ENCODE measurements at places on chromosomes 7 and 10.
A peak's percentile ranks its signal among the peaks of the same experiment; 100 is the strongest.

- DNase-seq: no peak
These were observed 1.5 kb downstream of the MKX start for GRCh38 chr10:27743877-27744801.

DNA sequence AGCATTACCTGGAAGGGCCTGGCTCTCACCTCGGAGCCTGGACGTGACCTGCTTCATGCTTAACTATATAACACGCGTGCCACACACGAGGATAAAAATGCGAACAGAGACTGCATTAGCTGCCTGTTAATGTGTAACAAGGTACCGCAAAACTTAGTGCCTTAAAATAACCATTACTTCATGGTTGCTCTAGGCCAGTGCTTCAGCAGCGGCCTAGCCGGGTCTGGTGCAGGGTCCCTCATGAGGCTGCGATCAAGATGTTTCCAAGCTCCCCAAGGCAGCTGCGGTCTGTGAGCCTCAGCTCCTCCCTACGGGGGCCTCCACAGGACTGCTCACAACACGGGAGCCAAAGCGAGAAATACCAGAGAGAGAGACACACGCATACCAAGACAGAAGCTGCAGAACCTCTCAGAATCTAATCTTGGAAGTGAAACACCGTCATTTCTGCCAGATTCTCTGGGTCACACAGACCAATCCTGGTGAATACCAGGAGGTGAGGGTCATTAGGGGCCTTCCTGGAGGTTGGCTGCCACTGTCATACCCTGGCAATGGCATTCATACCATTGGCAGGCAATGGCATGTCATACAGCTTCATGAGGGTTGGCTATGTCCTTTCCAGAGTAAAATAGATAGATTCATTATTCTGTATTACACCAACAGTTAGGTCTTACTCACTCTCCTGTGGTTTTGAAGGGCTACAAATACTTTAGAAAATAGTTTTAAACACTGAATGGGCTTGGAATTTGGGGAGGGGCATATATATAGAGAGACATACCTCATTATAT lies 94.5 kb downstream of the HIPK2 start:
- no peak for DNase-seq

GRCh38 chr10:118818621-118819221 lies 64.0 kb upstream of the CACUL1 start:
- DNase-seq: no peak

GRCh38 chr10:71761105-71761511 lies 12.2 kb downstream of the VSIR start:
- no peak for DNase-seq

DNA sequence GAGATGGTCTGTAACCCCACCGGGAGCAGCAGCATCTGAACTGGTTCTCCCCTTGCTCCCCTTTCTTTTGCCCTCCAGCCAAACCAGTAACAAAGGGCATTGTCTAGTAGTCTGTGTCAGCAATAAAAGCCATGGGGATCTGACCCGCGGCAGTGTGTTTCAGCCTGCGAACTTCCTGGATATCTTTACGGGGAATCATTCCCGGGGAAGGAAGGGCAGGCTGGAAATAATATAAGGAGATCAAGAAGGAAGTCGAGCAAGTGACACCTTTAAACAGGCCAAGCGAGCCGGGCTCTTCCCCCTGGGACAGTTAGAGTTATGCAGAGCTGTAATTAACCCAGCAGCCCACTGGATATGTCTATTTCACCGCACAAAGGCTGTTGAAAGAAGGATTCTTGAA lies 661.2 kb upstream of the GALNT17 start:
- no peak for DNase-seq

DNA sequence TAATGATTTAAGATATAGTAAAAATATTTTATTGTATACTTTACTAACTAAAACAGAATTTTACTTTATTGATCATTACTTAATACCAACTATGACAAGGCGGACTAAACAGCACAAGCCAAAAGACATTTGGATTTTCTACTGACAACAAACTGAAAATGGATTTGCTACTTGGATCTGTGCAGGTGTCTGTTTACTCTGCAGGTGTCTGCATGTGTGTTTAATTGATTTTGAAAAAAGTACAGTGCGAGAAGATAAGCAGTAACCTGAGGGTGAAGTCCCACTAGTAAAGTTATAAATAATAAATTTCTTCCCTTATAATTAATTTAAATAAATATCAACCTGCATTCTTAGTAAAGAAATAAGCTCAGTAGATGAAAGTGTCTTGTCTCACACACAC lies 696.8 kb upstream of the MBL2 start:
- no peak for DNase-seq

GRCh38 chr10:44024356-44025116 lies 360.4 kb downstream of the CXCL12 start:
- no peak for DNase-seq

DNA sequence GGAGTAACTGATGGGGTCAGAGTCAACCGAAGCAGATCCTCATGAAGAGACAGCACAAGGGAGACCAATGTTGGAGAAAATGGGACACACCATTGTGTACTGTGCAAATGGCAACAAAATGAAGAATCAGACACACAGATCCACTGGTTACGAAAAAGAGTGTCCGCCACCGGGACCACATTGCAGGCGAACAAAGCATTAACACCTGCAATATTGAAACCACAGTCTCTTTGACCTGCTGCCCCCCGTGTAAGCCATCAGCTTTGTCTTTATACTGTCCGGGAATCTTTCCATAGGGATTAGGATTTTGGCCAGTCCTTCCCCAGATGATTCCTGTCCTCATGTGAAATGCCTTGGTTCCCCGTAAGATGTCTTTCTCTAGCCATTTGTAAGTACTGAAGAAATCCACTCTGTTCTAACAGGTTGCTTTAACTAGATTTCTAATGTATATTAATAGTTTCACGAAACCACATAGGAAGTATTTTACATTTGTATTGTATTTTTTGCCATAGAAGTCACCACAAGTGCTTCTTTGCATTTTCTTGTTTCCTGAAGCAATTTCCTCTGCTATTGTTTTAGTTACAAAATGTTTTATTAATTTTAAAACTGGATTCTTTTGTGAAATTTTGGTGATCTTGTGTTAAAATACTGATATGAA lies 140.8 kb upstream of the NFE2L3 start:
- no peak for DNase-seq

- DNase-seq: no peak
These were observed 33.9 kb downstream of the SGPL1 start for GRCh38 chr10:70849582-70850016.

DNA sequence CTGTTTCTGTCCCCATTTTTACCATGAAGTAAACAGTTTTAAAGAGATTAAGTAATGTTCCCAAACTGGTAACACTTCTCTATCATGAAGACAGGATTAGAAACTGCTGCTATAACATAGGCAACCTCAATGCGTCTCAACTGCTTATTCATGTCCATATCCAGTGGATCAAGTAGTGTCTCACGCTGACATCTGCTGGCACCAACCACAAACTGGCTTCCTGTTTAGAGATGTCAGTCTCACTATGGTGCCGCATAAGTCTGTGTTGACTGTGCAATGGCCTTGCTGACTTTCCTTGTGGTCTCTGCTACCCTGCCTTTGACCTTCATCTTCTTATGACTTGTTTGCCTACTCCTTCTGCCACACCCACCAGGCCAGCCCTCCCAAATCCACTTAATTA lies 369.6 kb upstream of the DPP6 start:
- DNase-seq: peak; percentile 14

DNA sequence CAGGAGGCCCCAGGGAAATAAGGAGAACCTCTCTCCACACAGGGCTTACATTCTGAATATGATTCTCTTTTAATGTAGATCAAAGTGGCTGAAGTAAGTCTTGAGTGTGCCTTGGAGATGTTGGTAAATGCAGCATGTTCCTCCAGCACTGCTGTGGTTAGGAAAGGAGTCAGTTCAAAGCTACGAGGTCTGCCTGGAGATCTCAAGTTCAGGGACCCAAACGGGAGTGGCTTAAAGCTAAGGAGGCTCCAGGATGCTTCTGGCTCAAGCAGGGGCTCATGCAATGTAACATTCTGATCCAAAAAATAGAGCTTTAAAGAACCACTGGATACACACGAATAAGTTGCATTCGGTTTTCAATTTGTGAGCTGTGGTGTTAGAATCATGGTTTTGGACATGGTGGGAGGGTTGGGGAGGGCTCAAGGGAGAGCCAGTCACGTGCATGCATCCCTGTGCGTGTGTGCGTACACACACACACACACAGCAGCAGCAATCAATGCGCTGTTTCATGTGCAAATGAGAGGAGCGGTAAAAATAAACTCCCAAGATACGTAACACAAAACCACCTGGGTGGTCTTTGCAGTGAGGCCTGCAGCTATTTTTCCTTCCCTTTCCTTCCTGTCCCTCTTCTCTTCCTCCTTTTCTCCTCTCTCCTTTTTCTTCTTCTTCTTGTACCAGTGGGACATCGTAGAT lies 70.5 kb downstream of the AOAH start:
- no peak for DNase-seq

Measured in neuronal stem cell (in vitro differentiated cells).